Heart right ventricle (tissue), 16 donors: ENCODE measurements at places on chromosomes 5 and 9. TPM values are rescaled to one million over a fixed set of nuclear protein-coding genes. Genes with fewer than 3 reads are reported as not detected.

GRCh38 chr9:529731-530130 is 311.8 kb upstream of the DMRT1 start:
- no peak for DNase-seq

DNA sequence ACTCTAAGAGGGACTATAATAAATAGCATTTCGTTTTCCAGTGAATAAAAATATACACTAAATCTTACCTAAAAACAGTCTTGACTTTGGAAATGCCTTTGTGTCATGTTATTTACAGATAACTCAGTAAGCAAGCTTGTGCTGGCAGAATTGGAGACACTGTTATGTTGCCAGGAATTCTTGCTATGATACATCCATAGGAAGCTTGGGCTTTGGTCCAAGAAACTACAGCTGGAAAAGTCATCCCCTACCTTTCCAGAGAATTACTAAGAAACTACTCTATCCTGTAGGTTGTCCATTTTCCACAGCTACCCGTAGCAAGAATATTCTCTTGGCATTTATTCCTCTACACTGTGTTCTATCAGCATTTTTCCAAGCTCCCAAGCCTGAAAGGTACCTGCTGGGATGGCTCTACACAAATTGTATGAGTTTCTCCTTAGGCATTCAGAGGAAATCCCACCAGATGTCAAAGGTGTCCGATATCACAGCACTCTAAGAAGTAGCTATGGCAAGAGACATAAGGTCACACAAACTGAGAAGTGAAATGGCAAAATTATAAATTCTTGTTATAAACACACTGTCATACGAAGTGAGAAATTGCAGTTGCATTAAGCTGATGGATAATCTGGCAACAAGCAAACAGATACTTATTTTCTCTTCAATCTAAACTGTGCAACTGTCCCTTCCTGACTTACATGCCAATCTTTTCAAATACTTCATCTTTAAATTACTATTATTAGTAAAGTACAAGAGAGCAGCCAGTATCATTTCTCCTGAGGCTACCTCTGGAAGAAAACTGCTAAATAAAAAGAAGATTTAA is 68.5 kb downstream of the MCTP1 start:
- no peak for DNase-seq

DNA sequence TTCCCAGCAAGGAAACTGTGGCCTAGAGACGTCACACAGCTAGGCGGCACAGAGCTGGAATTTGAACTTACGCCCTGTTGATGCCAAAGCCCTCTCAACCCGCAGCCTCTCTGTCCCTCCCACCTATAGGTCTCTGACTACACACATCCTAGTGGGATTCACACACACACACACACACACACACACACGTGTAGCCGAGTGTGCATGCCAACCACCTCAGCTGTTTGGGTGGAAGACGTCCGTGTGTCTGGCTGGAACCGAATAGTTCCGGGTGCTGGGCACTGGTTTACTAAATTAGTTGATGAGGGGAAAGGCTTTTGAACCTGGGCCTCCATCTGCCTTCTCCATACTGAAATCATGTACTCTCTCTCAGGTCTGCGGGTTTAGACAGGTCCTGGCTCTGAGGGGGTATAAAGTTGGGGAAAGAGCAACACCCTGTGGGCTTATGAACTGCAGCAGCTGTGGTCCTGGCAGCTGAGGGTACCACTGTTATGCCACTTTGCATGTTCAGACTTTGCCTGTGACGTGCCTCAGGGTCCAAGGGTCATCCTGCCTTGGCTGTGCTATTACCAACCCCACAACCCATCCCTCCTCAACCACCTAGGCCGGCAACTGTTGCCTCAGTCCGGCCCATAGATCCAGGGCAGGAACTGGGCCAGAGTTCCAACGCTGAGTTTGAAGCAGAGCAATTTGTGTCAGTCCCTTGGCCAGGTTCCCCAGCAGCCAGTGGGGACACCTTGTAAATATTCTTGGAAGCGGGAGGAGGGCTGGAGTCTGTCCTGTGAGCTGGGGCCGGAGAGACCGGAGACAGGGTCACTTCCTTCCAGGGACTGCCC is 50.5 kb downstream of the PSD2 start:
- DNase-seq = no peak

DNA sequence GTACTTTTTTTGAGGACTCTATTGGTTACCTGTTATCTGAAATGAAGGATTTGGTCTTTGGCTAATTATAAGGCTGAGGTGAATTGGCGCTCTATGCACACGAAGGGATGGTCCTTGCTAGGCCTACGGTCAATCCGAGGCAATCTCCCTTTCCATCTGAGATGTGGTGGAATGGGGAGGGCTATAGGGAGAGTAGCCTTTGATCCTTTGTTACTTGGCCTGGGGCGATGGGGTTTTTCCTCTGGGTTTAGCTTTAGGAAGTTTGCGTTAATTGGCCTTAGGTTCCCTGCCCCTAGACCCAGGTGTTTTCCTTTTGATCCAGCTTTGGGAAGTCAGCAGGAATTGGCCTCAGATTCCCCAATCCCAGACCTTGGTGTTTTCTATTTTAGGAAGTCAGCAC is 102.1 kb upstream of the C9orf72 start:
- DNase-seq = no peak

- DNase-seq = peak; percentile 80
These were observed 53.7 kb upstream of the KDM4C start for GRCh38 chr9:6703898-6704639.

GRCh38 chr9:23829580-23830475 is 3.8 kb upstream of the ELAVL2 start:
- no peak for DNase-seq

The STING1 gene
- total RNA-seq = 42.1 TPM

The SLC25A2 gene
- not detected for total RNA-seq

The PLPPR1 gene
- not detected for total RNA-seq
